ENCODE measurements at places on chromosomes 6 and 20.

- no peak for DNase-seq
Measured at GRCh38 chr6:146574211-146574610, 24.6 kb upstream of the ADGB start.

GRCh38 chr20:62485062-62485700 lies 9.4 kb upstream of the GATA5 start:
- no peak for DNase-seq

DNA sequence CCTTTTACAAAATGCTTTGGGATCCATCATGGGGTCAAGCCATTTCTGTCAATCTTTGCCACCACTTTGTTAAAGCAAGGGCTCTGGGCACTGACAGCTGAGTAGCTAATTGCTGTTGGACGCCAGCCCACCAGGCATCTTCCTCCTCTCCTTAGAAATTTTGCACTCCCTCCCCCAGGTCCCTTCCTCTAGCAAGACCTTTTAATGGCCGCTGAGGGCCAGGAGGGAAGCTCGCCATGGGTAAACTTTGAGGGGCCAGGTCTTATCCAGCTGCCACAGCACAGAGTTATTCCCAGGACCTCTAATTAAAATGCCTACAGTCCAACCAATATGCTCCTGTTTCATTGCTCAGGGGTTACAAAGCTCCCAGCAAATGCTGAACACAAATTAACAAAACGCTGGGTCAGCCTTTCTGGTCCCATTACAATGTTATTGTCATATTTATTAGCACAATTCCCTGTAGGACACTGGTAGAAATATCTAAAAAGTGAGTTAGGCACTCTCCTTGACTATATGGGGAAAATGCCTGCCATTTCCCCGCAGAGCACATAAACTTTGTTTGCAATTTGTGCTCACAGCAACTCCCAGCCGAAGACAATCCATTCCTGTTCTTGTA lies 16.8 kb downstream of the SCML4 start:
- DNase-seq: no peak

DNA sequence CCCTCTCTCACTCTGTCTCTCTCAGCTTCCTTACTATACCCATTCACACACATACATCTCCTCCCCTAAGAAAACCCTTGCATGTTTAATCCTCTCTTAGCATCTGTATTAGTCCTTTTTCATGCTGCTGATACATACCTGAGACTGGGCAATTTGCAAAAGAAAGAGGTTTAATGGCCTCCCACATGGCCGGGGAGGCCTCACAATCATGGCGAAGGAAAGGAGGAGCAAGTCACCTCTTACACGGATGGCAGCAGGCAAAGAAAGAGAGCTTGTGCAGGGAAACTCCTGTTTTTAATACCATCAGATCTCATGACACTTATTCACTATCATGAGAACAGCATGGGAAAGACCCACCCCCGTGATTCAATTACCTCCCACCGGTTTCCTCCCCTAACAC lies 398.5 kb upstream of the SASH1 start:
- DNase-seq: no peak

DNA sequence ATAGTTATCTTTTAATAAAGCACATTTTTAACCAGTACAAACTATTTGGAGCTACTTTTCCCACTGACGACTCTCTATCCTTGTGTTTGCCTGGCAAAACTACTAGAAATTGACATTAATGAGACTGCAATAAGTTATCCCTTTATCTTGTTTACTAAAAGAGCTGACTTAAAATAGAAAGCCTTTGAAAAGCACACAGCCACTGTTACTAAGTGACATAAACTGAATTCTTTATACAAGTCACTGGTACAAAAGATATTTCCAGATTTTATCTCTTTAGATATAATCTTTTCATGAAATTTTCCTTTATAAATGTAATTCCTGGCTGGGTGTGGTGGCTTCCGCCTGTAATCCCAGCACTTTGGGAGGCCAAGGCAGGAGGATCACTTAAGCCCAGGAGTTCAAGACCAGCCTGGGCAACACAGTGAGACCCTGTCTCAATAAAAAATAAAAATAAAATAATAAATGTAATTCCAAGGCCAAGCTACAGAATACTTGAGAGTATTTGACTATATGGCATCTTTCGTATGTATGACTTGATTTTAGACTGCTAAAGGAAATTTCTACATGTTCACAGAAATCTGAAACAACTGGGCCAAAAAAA lies 9.5 kb downstream of the MBOAT1 start:
- no peak for DNase-seq

GRCh38 chr20:59469267-59470252 lies 134.8 kb upstream of the PHACTR3 start:
- DNase-seq: no peak

- no peak for DNase-seq
Measured at GRCh38 chr6:157610451-157610999, 212.5 kb upstream of the SNX9 start.

DNA sequence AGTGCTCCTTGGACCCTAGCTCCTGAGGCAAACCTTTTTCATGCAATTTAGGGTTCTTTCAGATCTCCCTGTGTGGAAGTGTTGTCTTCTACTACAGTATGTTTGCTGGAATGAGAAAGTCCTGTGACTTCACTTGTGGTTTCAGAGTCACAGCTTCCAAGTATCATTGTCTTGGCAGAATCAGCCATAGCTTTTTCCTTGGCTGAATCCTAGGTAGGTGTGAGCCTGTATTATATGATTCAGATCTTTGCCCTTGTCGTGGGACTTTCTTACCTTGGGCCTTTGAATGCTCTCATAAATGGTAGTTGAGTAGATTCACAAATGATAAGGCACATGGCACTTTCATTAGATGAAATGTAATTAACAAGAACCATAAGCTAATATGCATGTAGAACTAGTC lies 16.5 kb downstream of the CARMIL1 start:
- DNase-seq: no peak

GRCh38 chr6:156699017-156699421 lies 78.2 kb upstream of the ARID1B start:
- no peak for DNase-seq
